ENCODE measurements at places on chromosomes 3 and 15.
A peak's percentile ranks its signal among the peaks of the same experiment; 100 is the strongest.

DNA sequence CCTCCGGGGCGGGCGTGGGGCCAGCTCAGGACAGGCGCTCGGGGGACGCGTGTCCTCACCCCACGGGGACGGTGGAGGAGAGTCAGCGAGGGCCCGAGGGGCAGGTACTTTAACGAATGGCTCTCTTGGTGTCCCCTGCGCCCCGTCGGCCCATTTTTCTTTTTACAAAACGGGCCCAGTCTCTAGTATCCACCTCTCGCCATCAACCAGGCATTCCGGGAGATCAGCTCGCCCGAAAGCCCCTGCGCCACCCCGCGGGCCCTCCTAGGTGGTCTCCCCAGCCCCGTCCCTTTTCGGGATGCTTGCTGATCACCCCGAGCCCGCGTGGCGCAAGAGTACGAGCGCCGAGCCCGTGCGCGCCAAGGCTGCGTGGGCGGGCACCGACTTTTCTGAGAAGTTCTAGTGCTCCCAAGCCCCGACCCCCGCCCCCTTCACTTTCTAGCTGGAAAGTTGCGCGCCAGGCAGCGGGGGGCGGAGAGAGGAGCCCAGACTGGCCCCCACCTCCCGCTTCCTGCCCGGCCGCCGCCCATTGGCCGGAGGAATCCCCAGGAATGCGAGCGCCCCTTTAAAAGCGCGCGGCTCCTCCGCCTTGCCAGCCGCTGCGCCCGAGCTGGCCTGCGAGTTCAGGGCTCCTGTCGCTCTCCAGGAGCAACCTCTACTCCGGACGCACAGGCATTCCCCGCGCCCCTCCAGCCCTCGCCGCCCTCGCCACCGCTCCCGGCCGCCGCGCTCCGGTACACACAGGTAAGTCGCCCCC lies at the start of gene THBS1:
TSS of gene THBS1 (plus strand) at position 595 of the 757 bp plus-strand sequence. CDS start 779 bp downstream, outside the sequence.
- peak; percentile 40 for DNase-seq

GRCh38 chr15:100807028-100807427 lies 72.6 kb upstream of the ALDH1A3 start:
- no peak for DNase-seq

DNA sequence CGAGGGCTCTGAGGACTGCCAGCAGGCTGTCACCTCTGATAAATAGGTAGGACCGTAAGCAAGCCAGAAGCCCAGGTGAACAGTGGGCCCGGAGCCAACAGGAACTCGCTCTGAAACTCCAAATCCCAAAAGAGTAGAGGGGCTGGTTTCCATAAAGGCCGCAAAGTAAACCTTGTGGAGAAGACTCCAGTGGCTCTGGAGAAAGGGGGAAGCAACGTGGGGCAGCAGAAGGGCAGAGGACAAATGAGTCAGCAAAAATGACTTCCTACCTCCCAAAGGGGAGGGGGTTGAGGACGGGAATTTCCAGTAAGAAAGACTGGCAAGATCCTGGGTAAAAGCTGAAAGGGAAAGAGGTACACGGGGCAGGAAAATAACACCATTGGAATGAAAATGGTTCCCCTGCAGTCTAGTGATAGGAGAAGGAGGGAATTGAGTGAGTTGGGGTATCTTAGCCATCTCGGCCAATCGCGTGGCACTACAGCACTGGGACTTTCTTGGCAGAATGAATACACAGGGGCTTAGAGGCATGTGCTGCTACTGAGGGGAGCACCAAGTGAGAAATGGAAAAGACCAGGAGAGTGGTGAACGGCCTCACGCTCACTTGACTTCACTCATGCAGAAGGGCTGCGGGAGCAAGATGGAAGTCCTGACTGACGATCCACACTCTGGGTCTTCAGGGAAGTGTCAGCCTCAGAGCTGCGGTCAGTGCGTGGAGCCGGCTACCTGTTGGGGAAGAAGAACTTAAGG lies 33.2 kb downstream of the BMF start:
- DNase-seq, result no peak

GRCh38 chr15:88491158-88491557 lies 23.6 kb downstream of the MRPS11 start:
- DNase-seq, result no peak

GRCh38 chr3:123444744-123445143 lies 4.1 kb downstream of the ADCY5 start:
- DNase-seq, result no peak

DNA sequence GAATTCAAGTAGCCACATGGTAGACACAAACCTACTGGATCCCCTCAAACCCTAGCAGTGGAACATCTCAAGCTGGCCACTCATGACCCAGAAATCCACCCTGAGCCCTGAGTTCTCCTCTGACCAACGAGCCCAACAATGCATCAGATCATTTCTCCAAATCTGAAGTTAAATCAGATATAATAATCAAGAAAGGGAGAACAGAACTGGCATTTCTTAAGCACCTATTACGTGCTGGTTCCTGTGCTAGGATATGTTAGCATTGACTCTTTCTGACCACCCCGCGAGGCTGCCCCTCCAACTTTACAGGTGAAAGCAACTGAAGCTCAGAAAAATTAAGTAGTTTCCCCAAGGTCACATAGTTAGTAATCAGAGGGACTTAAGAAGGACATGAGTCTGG lies 51.5 kb upstream of the CCDC174 start:
- DNase-seq, result no peak

- no peak for DNase-seq
These were observed 17.3 kb downstream of the CD200 start for GRCh38 chr3:112350018-112350810.

GRCh38 chr3:151394611-151395010 lies 10.1 kb upstream of the P2RY12 start:
- DNase-seq, result no peak

- DNase-seq, result no peak
These were observed 572.1 kb upstream of the ADAMTS9 start for GRCh38 chr3:65259946-65260345.

DNA sequence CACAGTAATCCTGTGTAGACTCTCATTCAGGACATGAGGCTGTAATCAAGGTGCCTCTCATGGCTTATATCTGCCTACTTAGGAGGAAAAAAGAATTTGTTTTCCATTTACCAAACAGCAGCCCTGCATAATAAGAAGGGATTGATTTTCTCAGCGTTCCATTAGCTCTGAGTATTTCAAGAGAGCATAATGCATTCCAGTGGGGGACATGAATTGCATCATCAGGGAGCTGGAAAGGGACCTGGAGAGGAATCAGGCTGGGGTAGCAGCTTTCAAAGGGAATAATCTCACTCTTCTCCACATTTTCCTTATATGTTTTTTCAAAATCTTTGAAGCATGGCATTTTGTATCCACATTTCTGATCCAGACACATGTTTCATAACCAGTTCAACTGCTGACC lies 150.6 kb upstream of the ANKRD28 start:
- no peak for DNase-seq

- DNase-seq, result peak; percentile 75
These were observed 297.4 kb downstream of the PLCL2 start for GRCh38 chr3:17182166-17182565.
